ENCODE measurements at places on chromosomes 2 and 18. TPM values are rescaled to one million over a fixed set of nuclear protein-coding genes. Genes with fewer than 3 reads are reported as not detected.
A peak's percentile ranks its signal among the peaks of the same experiment; 100 is the strongest.

The NYAP2 gene
- not detected for total RNA-seq

The HAAO gene
- not detected for total RNA-seq

The HNMT gene
- total RNA-seq: not detected

DNA sequence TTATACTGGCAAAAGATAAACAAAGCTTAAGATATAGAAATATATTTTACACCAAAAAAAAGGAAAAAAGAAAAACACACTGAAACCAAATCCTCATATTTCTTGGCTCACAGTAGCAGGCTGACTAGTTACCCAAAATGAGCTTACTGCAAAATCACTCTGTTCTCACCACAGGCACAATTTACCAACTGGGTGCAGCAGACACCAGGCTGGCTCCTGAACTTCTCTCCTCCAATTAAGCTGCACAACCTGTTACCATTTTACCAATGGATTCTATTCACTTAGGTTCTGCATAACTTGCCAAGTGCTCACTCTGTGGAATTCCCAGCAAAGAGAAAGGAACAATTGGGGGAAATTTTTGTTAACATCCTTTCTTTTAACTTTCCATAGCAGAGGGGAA, 679.3 kb downstream of the ZEB2 start:
- no peak for DNase-seq

- no peak for DNase-seq
Measured at GRCh38 chr18:21069468-21069867, 42.1 kb downstream of the ROCK1 start.

DNA sequence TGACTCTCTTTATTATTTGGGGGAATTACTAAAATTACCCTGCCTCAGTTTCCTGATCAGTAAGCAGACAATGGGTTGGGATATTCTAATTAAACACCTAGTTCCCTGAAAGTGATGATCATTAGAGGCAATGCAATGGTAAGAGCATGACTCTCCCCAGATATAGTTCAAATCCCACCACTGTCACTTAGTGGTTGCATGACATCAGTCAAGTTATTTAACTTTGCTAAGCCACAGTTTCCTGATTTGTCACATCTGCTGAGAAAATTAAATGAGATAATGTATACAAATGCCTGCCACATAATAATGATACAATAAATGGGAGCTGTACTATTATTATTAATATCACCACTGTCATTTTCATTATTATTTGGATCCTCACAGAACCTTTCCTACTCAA, 29.9 kb downstream of the ZEB2 start:
- no peak for DNase-seq

DNA sequence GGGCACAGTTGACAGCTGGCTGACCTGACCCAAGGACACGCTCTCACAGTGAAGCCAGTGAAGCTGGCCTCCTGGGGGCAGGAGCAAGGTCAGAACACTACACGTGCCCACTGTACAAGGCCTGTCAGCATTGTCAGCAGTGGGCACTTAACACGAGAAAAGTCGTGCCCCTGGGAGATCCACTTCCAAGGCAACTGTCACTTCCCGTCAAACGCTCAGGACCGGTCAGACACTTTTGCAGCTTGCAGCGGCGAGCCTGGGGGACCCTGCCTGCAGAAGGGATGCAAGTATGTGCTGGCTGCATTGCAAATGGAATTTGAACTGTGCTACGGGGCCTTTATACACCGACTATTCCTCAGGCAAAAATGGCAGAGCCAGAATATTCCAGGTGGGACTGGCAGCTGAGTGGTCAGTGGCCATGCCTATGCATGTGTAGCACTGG, 176.2 kb downstream of the BCL2 start:
- DNase-seq: no peak

DNA sequence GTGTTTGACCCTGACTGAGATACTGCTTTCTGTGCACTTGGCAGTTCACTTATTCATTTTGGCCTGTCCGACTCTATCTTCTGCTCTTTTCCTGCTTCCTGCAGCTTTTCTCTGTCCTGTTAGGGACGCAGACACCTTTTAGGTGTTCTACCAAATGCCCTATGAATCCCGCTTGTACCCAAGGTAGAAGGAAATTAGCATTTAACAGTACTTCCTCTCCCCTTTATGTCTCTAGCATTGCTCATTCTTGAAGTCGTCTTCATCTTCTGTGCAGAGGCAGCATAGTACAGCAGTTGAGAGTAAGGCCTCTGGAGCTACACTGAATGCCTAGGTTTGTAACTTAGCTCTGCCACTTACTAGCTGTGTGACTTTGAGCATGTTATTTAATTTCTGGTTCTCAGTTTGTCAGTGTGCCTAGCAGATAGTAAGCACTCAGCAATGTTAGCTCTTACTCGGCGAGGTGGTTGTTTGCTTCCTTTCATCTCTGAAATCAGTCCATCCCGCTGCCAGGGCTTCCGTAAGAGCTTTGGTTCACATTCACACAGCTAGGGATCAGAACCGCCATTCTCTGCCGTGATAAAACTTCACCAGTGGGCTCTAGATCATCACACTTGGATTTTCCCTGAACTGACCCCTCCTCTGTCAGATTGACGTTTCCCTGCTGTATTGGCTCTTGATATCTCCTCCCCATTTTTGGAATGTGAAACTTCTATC, 1.4 kb downstream of the CCT7 start:
- peak; percentile 18 for DNase-seq

- DNase-seq: no peak
Measured at GRCh38 chr2:4965556-4966320, 726.4 kb upstream of the SOX11 start.

All from CD8-positive, alpha-beta T cell (primary cell).